ENCODE measurements at places on chromosomes 2 and 18.

GRCh38 chr2:215784371-215784783 is 229.0 kb downstream of the MREG start:
- DNase-seq: no peak

DNA sequence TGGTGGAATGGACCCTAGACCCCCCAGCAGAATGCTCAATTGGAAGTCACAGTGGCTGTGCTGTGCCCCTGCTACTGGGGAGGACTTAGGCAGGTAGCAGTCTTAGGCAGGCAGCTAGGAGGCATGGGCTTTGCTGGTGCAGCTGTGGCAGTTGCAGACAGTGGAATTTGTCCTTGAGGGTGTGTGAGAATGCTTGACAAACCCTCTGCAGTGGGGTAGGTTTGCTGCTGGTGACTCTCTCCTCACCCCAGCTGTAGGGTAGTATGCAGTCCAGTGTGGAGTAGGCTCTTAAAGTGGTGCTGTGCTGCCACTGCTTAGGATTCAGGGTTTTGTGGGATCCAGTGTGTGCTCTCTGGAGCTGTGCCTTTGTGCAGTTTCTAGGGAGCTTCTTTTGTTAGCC is 61.3 kb downstream of the NUP35 start:
- DNase-seq: no peak

GRCh38 chr2:238786379-238786778 is 61.5 kb upstream of the TWIST2 start:
- DNase-seq: no peak

DNA sequence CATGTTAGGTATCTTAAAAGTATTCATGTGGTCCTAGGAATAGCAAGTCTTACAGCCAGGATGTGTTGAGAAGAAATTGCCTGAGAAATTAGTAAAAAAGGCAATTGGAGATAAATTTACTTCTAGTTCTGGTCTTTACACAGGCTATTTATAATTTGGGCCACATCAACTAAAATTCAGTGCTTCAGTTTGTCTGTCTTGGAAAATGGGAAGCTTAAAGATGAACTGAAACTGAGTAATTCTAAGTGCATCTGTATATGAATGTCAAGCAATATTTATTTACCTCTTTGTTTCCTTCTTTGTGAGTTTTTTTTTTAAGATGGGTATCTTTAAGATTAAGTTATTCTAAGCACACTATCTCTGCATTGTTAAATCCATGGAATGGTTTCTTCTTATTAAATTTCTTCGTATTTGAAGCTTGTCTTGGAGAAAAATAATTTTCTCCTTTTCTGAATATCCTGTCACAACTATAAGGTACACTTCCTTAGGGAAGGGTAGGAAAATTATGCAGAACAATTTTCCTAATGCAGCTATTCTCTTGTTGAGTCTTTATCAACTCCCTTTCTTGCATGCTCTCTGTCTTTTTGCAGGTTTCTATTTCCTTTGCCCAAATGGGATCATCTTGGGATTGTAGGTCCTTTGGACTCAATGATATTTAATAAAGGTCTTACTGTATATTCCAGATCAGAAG is 39.7 kb upstream of the MMADHC start:
- DNase-seq: no peak

DNA sequence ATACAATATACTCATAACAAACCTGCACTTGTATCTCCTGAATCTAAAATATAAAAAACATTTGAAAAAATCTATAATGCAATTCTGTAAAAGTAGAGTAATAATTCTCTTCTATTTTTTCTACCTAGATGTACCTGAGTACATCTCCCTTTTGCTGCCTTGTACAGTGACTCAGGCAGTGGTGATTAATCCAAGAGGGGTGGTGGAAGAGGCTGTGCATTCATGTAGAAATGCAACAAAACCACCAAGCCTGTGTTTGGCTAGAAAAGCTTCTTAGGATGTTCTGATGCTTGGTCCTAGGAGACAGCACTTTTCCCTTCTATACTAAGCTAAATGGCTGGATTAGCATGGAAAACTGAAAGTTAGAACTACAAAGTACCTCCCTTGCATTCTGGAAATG is 245.8 kb downstream of the DPP10 start:
- DNase-seq: no peak

- no peak for DNase-seq
These were observed 207.0 kb upstream of the AGAP1 start for GRCh38 chr2:235286622-235287374.

GRCh38 chr2:7353571-7353970 is 436.4 kb downstream of the RNF144A start:
- DNase-seq: no peak

DNA sequence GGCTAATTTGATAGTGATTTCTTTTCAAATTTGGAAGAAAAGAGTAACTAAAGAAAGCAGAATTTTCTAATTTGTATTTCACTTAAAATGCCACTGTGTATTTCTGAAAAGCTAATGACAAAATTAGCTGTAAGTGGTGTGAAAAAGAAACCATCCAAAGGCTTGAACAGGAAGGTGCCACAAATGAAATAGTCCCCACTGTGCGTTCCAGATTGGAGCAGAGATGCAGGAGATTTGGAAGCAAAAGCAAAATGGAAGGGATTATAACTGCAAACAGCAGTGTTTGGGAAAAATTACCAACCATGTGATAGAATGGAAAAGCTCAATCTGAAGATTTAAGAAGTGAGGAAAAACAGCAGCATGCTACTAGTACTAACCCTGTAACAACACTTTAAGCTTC is 498.7 kb downstream of the SUCLG1 start:
- DNase-seq: no peak

GRCh38 chr2:173656086-173656485 is 301.4 kb downstream of the CDCA7 start:
- DNase-seq: no peak

- no peak for DNase-seq
These were observed 189.8 kb downstream of the RBM43 start for GRCh38 chr2:151071906-151072305.

GRCh38 chr2:199862788-199863187 is 11.8 kb upstream of the FTCDNL1 start:
- no peak for DNase-seq

GRCh38 chr2:183605440-183605839 is 481.2 kb downstream of the NUP35 start:
- DNase-seq: no peak

DNA sequence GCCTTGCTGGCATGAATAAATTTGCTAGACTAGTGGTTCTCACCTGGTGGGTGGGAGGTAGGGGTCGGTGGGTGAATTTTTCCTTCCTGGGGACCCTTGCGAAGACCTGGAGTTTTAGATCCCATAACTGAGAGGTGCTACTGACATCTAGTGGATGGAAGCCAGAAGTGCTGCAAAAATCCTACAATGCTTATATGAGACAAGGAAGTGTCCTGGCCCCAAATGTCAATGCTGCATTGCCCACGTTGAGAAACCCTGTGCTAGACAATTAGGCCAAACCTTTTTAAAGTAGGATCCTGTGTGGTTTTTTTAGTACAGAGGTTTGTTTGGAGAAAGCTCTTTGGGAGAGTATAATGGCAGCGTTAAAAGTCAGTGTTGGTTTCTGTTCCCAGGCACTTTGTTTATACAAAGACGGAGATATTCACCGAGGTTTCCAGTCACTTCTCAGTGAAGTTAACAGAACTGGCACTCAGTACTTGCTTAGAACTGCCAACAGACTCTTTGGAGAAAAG is 9.6 kb downstream of the SERPINB8 start:
- DNase-seq: peak; percentile 52

DNA sequence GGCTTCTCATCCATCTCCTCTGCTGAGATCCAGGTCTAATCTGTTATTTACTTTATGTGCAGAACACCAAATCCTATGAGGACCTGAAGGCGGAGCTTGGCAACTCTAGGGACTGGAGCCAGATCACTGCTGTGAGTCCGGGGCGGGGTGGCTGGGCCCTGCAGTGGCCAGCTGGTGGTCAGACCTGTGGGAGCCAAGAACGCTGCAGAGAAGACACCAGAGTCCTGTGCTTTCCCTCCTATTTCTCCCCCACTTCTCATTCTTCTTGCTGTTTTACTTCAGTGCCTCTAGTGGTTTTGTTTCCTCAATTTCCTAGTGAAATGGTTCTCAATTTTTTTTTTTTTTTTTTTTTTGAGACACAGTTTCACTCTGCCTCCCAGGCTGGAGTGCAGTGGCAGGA is 19.7 kb downstream of the VIL1 start:
- peak; percentile 33 for DNase-seq

DNA sequence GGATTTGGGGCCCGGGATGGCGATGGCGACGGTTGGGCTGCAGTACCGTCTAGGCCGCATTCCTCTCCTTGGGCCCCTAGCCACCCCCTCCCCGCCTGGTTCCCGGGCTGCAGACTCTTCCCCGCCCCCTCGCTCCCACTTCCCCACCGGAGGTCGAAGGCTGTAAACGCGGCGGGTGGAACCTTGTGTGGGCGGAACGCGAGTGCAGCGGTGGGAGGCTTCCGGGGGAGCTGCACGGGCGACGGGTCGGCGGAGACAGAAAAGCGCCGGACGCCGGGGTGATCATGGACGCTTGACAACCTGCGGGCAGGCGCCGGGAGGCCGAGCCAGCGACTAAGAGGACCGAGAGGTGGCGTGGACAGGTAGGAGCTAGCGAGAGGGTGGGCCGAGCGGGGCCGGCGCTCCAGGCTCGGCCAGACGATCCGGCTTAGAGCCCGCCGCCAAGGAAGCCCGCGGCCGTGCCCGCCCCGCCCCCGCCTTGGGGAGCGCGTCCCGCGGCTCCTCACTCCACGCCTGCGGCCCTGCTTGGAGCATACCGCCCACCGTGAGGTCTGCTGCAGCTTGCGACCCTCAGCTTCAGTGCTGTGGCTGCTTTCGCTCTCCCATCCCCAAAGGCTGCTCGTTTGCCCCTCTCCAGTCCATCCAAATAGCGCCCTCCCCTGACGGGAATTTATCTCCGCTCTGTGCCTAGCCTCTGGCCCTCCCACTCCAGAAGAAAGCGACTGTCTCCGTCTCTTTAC is at the start of gene COPS7B:
TSS of gene COPS7B (plus strand) at position 269 of the 740 bp plus-strand sequence. CDS start 2,126 bp downstream, outside the sequence.
- DNase-seq: peak; percentile 90

- DNase-seq: no peak
These were observed 102.9 kb downstream of the BABAM2 start for GRCh38 chr2:27993402-27993787.

GRCh38 chr2:27501042-27501441 is 4.4 kb downstream of the GCKR start:
- no peak for DNase-seq

GRCh38 chr2:227130636-227131035 is 33.4 kb downstream of the COL4A4 start:
- no peak for DNase-seq

- no peak for DNase-seq
These were observed 791.0 kb downstream of the DCC start for GRCh38 chr18:53131001-53131400.

- no peak for DNase-seq
These were observed 1.7 kb upstream of the EML4 start for GRCh38 chr2:42167458-42167857.

DNA sequence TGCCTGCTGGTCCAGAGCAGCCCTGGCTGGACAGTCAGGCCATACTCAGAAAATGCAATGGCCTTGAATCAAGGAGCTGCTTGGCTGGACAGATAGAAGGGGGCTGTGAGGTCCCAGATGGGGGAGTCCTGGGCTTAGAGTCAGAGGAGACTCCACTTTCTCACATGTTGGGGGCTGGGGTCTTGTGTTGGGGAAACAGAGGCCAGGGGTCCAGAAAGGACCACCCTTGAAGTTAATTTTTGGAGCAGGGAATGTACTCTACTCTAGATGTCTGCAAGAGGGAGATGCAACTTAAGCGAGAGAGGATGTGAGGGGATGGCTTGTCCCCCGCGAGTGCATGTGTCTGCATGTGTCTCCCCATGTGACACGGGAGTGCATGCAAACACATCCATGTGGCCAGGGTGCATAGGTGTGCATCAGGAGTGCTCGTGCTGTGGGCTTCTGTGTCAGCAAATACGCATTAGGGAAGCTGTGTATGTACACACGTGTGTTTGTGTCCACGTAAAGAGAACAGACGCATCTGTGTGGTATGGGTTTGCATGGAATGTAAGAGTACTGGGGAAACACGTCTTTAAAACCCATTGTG is 303.2 kb downstream of the MYCN start:
- DNase-seq: no peak

DNA sequence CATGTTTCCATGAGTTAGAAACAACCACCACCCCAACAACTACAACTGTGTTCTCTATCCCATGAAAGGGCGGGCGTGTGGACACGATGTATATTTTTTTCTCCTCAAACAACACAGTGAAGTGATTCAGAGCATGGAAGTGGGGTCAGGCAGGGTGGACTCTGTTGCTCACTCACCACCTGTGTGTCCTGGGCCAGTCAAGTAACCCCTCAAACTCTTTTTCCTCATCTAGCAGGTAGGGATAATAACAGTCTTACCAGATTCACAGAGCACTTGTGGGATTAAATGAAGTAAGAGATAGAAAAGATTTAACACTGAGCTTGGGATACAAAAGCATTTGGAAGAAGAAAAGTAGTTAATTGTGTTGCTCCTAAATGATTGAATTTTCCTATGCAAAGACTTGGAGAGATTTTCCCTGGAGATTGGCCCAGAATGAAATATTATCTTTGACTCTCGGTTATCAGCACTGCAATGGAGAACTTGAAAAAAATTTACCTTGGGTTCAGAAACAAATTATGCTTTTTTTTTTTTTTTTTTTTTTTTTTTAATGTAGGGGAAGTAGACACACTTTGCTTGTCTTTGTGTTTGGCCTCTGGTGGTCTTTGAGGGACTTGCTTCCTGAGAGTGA is 161.9 kb upstream of the EPAS1 start:
- no peak for DNase-seq

DNA sequence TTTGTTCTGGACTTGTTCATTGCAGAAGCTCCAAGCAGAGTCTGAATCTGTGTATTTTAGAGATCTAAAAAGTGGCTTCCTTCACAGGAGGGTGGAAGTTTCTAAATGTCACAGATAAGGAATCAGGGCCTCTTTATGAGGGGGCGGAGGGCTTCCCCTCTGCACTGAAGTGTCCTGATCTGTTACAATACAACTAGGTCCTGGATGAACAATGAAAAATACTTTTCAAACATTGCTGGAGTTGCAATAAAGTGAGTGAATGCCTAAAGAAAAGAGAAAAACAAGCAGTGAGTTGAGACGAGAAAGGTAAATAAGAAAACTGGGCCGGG is 179.3 kb upstream of the HDAC4 start:
- DNase-seq: no peak

GRCh38 chr2:43605079-43605655 is 9.3 kb upstream of the THADA start:
- peak; percentile 32 for DNase-seq

DNA sequence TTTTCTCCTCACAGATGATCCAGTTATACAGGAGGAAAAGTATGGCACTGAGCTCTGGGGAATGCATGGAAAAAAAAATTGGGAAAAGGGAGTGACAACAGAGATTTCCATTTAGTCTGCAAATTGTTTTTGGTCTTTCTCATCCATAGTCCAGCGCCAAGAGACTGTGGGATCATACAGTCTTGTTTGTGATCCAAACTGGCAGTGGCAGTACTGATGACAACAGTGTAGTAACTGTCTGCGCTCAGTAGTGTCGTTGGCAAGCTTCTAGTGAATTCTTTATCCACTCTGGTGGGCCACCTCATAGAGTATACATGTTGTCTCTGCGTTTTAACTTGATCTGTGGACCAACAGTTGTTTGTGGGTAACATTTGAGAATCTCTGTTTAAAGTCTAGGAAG is 37.9 kb downstream of the GALNT1 start:
- DNase-seq: no peak

- DNase-seq: no peak
These were observed 24.6 kb upstream of the SPOPL start for GRCh38 chr2:138476940-138477339.

Data from GM13976 (cell line).